ENCODE measurements at places on chromosomes 13 and 19.

DNA sequence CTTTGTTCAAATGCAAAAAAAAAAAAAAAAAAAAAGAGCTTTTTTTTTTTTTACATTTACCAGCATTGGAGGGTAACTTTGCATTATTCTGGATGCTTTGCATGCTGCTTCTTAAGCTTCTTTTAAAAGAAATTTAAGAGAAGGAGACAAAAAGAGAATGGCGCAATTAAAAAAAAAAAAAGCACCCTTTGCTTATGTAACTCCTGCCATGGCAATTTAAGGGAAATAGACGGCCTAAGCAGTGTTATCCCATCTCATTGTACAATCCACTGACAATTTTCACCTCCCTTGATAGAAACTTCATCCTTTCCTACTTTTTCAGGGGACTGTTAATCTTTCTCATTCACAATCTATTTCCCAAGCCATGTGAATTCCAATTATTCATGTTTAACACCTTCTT, 129.8 kb downstream of the KCTD12 start:
- no peak for DNase-seq

DNA sequence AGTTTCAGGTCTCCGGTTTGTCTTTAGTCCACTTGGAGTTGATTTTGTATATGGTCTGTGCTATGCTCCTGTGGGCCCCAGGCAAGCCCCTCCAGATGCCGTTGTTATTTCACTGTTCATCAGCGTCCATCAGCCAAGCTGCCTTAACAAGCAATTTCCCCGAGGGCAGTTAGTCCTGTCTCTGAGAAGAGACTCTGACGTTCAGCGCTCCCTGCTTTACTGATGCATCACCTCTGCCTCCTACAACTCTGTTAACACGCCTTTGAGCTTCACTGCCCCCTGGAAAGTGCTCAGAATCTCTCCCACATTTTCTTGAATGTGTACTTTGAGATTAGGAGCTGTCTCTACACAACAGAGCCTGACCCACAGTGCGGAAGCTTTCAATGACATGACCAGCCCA, 41.8 kb upstream of the UBAC2 start:
- DNase-seq = no peak

- DNase-seq = peak; percentile 72
These were observed 36.0 kb upstream of the NEK3 start for GRCh38 chr13:52195401-52195837.

DNA sequence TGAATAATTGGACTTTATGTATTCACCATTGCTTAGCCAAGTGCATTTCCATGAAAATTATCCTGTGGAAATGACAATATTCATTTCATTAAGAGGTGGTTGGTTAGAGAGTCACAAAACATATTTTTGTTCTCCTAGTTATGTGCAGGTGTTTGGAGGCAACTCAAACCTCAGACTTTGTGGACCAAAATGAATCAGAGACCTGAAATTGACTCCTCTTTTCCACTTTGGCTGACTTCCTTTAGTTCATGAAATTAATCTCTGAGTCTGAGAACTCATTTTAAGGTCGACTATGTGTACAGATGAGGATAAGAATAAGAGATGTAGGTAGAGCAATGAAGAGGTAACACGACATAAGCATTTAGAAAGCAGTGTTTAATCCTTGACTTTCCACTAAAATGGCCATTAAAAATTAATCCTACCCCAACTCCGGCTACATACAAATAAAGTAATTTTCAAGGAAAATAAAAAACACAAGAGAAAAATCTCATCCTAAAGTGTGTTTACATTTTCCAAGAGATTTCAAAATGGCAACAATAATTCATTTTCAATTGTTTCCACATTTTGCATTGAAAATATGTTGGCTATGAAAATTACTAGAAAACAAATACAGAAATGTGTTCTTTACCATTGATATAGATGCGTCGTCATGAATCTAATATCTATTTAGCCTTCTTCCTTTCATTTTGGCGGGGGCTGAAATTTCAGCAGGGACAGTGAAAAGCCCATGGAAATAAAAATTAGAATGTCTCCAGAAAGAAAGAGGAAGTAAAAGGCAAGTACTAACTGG, 185.4 kb upstream of the CSNK1A1L start:
- no peak for DNase-seq

GRCh38 chr13:25701304-25701703, 329.5 kb downstream of the ATP8A2 start:
- DNase-seq = no peak

DNA sequence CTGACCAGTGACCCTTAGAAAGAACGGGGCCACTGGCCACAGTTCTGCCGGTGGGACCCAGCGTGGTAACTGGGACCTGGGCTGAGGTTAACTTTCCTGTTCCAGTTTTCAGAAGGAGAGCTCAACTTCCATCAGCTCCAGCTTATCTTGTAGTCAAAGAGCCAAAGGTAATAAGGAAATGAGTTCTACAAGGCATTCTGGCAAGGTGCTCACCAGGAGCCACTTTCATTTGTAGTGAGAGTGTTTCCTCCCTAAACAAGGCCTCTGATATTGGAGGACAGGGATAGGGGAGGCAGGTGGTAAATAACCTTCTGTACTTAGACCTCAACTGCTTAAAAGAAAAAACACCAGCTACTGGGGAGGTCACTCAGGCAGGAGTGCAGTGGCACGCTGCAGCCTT, 38.1 kb downstream of the PBX4 start:
- DNase-seq = no peak

DNA sequence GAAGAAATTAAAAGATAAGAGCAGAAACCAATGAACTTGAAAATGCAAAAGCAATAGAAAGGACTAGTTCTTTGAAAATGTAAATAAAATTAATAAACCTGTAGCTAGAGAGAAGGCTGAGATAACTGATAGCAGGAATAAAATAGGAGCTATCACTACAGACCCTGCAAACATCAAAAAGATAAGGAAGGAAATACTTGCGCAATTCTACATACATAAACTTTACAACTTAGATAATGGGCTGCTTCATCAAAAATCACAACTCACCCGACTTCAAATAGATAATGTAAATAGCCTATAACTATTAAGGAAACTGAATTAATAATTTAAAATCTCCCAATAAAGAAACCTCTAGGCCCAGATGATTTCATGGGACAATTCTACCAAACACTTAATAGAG, 3.5 kb upstream of the ATP4B start:
- no peak for DNase-seq

DNA sequence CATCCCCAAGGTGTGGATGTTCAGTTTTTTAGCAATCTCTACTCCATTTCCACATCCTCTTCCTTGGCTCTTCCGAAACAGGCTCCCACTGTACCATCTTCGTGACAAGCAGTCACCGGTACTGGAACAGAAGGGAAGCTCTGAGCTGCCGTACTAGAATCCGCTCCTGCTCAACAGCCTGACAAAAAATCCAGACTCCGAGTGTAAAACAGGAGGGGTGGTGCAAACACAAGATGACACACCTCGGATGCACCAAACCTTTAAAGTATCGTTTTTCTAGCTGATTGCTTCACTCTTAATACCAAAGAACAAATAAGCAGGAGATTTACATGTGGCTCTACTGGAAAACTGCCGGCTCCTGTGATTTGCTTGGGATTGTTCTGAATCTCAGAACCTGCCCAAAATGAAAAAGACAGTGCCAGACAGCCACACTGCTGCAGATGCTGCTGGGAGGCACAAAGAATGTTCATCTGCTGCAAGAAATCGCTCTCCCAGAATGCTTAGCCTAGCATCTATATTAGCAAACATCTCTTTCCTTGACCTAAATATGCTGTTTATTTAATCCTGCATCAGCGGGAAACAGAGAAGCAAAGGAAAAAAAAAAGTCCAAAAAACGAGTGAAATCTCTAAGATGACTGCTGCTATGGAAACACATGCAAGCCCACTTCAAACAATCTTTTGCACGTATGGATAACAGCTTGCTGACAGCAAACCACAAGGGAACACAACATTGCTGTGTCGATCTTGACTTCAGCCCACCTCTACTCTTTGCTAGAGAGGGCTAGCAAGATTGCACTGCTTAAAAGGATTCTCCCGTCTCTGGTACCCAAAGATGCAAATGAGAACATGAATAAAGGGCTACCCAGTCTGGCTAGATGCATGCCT, 38.0 kb upstream of the DOCK9 start:
- DNase-seq = no peak

Measured in HuH-7 (cell line).